HepG2 (cell line): ENCODE measurements at places on chromosomes 2 and 18. TPM values are rescaled to one million over a fixed set of nuclear protein-coding genes. Genes with fewer than 3 reads are reported as not detected.

- no peak for DNase-seq
These were observed 11.7 kb downstream of the SH3YL1 start for GRCh38 chr2:252001-252602.

DNA sequence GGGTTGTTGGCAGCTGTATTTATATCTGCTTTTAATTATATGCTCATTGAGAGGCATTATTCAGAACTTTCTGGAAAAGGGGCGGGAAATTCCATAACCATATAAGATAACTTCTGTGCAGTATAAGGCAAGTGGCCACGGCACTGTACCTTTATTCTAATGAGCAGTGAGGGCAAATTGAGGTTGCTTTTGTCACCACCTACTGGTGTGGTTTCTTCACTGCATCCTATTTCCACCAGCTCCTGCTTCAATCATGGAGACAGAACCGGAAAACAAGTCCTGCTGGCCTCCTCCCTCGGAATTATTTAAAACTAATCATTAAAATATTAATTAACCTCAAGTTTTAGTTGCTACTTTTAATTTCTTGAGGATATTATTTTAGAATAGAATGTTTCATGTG, 759.4 kb downstream of the CBLN2 start:
- DNase-seq: peak; percentile 10

DNA sequence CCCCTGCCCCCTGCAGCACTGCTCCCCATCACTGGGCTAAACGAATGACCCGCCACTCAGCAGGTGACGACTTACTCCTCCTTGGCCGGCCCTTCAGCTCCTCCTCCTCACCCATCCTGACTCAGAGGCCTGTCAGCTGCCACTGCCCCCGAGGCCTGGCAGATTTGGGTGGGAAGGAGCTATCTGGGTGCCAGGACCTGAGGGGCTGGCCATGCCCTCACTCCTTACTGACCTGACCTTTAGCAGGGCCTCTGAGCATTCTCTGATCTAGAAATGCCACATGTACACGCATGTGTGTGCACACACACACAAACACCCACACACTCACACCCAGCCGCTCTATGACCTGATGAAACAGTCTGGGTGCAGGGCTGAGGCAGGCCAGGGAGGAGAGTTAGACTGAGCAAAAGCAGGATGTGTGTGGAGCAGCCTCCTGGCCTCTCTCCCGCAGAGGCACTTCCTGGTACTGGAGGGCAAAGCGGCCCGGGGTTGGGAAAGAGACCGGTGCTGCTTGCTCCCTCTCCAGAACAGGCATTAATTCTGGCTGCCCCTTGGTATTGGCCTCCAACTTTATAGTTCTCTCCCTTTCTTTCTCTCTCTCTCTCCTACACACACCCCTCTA, 68.0 kb downstream of the ZFP36L2 start:
- DNase-seq: peak; percentile 74

- no peak for DNase-seq
These were observed 10.9 kb downstream of the INO80D start for GRCh38 chr2:206075113-206075512.

GALNT3 gene
- total RNA-seq: 0.29 TPM in 1 of 2 replicates, not detected in the other

NT5DC4 gene
- 2.4 and 4.2 TPM in 2 replicates for total RNA-seq
